ENCODE measurements at places on chromosomes 1 and 21.

- DNase-seq, result no peak
Measured at GRCh38 chr1:3495776-3496745, 41.6 kb downstream of the ARHGEF16 start.

- DNase-seq, result no peak
Measured at GRCh38 chr21:34107606-34108005, 34.2 kb downstream of the MRPS6 start.

DNA sequence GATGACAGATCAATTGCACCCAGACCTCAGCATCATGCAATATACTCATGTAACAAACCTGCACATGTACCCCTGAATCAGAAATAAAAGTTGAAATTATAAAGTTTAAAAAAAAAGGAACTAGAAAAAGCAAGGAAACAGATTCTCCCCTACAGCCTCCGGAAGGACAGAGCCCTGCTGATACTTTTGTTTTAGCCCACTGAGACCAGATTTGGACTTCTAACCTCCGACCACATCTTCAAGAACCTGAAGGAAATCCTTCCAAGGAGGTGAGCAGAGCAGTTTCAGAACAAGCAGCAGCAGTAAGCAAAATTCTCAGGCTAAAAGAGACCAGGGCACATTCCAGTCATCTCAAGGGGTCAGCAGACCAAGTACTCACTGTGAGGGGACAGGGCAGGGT, 54.5 kb downstream of the TM2D1 start:
- DNase-seq, result no peak

DNA sequence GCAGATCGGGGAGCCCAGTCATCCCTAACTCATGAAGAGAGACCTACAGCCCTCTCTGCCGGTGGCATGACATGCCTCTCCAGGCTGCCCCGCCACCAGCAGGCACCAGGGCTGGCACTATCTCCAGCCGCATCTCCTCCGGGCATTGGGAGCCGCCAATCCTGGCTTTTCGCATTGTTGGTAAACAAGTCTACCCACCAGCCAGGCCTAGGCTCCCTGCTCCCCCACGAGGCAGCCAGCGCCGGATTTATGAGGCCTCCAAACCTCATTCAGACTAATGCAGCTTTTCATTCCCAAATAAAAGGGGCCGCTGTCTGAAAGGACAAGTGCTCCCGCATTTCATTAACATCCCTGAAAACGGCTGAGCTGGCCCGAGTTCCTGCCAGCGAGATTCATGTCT, 3.4 kb upstream of the GRIK3 start:
- DNase-seq, result no peak

GRCh38 chr1:212190169-212190568, 95.0 kb upstream of the PPP2R5A start:
- DNase-seq, result no peak

DNA sequence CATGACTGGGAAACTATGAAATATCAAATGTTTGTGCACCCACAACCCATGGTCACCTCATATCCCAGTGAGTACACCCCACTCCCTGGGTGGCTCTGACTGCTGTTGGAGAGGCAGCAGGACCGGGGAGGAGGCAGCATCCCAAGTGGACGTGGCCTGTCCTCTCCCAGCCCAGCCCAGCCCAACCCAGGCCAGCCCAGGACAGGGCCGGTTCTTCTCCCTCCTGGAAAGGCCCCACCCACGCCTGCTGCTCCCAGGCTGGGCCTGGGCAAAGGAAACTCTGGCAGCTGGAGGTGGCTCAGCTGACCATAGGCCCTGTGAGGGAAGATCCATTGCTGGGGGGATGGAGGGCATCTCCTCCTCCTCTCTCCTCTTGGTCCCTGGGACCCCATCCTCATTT, 19.1 kb downstream of the MATN1 start:
- no peak for DNase-seq

DNA sequence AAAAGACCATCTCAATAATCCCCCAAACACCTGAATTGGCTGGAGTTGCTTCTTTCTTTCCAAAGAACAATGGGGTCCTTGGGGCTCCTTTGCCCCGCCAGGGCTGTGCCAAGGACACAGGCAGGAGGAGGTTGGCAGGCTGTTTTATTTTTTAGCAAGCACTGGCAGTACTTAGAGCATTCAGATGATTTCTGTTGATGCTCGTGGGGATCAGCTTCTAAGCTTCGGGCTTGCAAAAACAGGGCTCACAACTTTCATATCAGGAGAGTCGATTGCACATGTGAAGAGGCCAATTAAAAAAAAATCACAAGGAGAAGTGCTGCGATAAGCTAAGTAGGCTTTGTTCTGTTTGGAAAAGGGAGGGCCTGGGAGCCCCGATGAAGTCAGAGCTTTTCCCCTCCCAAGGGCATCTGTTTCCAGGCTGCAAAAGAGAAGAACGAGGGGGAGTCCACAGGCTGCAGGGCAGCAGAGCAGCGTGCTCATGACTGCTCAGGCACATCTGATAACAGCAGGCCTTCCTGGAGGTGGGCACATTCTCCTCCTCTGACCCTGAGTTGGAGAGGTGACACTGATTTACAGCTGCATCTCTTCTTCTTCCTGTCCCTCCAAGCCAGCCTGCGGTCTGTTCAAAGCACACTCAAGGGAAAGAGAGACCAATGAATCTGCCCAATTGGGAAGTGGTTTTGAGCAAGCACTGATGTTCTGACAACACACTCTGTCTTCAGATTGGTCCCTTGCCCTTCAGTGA, 27.3 kb upstream of the BCAR3 start:
- DNase-seq, result no peak

DNA sequence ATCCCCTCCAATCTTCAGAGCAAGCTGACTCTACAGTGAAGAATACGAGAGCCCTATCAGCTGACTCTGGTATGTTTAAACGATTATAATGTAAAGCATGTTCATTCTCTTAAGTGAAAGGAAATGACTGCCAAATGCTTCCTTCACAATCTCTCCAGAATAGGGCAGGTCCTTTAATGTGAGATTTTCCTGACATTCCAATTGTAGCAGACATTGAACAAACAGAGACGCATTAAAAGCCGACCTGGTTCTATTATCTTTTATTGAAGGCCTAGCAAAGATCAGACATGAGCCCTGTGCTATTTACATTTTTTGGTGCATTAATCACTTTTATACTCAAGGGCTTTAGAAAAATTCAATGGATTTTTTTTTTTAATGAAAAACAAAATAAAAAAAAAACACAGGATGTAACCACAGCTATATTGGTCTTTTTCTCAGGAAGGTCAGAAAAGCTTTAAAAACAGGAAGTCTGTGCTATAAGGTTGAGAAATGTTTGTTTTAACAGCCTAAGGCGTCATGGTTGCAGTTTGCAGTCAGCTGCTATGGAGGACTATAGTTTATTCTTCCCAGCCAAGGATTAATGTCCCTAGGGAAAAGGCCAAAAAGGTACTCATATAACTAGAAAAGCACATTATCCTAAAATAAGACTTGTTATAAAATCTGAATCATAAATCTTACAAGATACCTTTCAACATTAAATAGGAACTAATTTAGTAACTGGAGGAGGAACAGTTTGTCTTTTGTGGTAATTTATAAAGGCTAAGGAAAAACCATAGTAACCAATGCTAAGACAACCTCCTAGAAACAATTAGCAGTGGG, 104.8 kb downstream of the RERE start:
- peak; percentile 76 for DNase-seq

DNA sequence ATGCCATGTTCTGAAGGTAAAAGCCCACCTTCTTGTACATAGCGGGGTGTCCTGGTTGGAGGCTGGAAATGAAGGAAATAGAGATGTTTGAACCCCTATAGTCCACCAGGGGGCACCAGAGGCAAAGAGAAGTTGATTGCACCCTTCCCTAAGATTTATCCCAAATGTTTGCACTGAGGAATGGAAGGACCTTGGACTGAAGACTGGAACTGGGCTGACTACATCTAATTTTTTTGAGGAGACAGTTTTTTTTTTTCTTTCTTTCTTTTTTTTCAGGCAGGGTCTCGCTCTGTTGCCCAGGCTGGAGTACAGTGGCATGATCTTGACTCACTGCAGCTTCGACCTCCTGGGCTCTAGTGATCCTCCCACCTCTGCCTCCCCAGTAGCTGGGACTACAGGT, 55.3 kb upstream of the EIF4G3 start:
- peak; percentile 44 for DNase-seq

DNA sequence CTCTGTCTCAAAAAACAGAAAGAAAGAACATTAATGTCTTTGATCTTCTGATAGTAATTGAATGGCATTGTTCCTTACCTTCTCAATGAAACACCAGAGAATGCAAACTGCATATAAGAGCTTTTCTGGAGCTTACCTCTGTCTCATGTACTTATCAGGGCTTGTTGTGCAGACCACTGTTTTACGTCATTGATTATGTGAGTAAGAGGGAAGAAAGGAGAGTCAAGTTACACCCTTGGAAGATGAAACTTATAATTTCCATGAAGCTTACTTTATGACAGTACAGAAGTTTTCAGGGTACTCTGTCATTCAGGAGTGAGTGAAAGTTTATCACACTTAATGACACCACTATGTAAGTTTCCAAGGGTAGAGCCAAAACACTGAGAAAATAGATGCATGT, 49.0 kb upstream of the MAB21L3 start:
- DNase-seq, result no peak

- DNase-seq, result no peak
Measured at GRCh38 chr1:198936371-198937083, 297.7 kb downstream of the PTPRC start.

- DNase-seq, result no peak
Measured at GRCh38 chr21:37759777-37760176, 156.5 kb downstream of the KCNJ6 start.

GRCh38 chr21:35508139-35508888, 459.2 kb upstream of the RUNX1 start:
- peak; percentile 34 for DNase-seq

- DNase-seq, result no peak
Measured at GRCh38 chr1:44903011-44903680, 60.1 kb upstream of the PTCH2 start.

DNA sequence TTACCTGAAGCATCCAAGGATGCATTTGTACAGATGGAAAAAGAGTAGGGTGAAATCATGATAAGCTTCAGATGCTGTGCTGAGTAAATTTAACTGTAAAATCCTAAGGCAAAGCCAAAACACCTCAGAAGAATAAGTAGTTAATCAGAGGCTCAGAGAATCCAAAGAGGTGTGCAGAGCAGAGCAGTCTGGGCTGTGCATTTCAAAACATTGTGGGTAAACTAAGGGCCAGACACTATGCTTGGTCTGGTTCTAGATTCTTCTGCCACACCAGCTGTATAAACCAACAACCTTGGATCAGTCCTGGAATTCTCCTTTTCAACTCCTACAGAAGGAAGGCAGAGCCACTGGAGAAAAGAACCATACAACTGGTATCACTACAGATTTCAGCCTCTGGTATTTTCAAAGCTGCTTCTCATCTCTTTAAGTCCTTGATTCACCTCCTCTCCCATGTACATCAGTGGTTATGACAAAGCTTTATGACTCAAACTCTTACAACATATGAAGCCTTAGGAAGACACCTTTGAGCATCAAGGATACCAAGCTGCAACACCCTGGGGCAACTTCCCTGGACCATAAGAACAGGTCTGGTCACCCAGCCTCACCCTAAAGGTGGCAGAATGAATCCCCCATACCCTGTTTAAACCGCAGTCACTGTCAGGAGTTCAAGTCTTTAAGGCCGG, 11.6 kb upstream of the HIPK1 start:
- no peak for DNase-seq

DNA sequence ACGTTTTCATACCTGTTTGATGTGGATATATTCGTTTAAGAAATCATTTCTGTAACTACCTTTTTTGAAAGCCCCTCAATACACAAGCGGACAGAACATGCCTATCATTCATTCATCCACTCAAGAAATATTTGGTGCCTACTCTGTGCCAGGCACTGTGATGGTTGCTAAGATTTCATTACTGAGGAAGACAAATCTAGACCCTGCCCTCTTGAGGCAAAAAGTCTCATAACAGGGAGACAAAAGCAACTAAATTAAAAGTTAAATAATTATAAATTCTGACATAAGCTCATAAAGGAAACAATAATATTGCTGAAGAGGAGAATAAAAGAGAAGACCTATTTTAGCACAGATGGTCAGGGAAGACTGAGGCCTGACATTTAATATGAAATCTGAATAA, 203.5 kb upstream of the ZNHIT6 start:
- no peak for DNase-seq

DNA sequence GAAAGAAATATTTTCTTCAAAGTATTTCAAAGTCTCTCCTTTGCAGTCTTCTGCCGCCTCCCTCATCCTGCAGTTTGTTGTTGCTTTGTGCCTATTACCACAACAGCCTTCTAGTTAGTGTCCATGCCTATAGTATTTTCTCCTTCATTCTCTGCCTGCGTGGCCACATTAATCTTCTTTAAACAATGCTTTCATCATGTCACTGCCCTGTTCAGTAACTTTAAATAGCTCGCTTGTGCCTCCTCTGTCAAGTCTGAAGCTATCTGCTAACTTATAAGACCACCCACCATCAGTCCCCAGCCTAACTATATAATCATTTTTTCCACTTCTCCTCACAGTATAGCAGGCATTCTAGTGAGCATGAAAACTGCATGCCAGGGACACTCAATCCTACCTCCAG, 290.3 kb downstream of the PDE4B start:
- no peak for DNase-seq

GRCh38 chr1:201215531-201216357, 25.1 kb downstream of the IGFN1 start:
- DNase-seq, result no peak

GRCh38 chr1:185425163-185425562, 108.1 kb upstream of the IVNS1ABP start:
- no peak for DNase-seq

DNA sequence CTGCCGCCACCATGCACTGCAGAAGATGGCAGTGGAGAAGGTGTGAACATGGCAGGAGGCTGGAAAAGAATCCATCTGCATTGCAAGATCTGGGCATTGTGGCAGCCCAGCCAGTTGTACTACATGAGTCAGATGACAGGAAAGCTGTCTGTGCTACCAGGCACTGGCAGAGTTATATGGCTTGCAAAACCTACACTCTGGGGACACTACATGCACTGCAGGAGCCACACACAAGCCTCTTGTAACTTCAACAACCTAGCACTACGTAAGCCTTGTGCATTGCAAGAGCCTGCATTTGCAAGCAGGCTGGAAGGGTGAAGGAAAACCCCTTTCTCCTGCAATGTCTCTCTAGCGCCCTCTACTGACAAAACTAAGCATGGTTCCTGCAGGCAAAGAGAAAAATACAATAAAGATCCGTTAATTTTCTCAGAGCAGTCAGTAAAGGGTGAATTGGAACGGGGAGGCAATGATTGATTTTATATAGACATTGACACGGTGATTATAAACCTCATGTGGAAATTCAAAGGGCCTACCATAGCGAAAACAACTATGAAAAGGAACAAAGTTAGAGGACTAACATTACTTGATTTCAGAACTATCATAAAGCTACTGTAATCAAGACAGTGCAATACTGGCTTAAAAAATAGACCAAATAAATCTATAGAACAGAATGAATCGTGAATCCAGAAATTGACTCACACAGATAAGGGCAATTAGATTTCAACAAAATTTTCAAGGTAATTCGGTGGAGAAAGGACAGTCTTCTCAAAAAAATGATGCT, 26.2 kb upstream of the DYNLT5 start:
- DNase-seq, result peak; percentile 74

GRCh38 chr1:199221371-199222150, 582.7 kb downstream of the PTPRC start:
- no peak for DNase-seq

Data from RPMI8226 (cell line).